ENCODE measurements at places on chromosomes 4 and X.

- no peak for DNase-seq
These were observed 6.5 kb downstream of the NEUROG2 start for GRCh38 chr4:112509243-112510141.

GRCh38 chrX:41332005-41332404 lies 2.0 kb upstream of the DDX3X start:
- DNase-seq = no peak

DNA sequence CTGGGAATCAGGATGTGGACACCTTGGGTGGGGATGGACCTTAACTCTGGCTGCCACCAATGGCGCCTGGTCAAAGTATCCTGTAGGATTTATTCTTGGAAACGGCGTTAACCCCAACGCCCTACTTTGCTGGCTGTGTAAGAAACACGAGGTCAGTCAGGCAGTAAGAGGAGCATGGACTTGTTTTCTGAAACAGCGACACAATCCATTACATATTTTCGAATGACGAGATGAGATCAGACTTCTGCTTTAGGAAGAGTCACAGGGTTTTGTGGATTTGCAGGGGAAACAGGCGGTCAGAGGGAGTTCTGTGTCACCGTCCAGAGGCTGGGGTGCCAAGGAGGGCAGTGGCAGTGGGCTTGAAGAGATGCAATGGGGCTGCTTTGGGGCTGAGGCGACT lies 92.2 kb downstream of the TBL1X start:
- no peak for DNase-seq

DNA sequence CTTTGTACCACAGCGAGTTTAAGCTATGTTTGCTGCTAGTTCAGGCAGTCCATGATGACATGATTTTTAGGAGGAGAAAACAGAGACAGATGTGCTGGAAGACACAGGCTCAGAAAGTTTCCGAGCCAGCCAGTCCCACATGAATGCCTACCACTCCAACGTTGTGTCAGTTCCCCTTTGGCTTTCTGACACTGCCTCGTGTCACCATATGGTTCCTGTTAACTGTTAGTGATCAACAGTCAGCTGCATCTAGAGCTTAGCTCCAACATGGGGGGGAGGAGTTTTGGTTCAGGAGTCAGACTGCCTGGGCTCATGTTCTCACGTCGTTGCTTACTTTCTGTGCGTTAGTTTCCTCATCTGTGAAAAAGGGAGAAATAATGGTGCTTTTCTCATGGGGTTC lies 343.7 kb downstream of the MID1IP1 start:
- DNase-seq = no peak

DNA sequence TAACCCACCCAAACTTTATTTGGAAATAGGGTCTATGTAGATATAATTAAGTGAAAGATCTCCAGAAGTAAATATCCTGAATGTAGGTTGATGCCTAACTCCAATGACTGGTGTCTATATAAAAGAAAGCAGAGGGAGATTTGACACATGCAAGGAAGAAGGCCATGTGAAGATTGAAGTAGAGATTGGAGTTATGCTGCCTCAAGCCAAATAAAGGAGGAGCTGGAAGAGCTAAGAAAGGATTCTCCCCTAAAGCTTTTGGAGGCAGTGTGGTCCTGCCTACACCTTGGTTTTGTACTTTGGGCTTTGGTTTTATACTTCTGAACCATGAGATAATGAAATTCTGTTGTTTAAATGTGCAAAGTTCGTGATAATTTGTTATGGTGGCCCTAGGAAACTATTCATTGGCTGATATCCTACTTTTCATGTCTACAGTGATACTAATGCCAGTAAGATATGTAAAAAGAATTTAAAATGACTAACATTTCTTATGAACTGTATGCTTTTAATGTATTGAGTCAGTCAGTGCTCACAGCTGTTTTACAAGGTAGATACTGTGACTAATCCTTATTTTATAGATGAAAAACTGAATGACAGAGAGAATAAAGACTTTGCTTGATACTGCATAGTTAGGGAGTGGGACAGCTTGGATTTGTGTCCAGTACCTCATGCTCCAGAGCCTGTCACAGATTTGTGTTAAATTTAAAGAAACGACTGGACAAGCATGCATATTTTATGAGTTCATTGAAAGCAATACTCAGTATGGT lies 5.9 kb upstream of the RAB40AL start:
- DNase-seq = no peak

DNA sequence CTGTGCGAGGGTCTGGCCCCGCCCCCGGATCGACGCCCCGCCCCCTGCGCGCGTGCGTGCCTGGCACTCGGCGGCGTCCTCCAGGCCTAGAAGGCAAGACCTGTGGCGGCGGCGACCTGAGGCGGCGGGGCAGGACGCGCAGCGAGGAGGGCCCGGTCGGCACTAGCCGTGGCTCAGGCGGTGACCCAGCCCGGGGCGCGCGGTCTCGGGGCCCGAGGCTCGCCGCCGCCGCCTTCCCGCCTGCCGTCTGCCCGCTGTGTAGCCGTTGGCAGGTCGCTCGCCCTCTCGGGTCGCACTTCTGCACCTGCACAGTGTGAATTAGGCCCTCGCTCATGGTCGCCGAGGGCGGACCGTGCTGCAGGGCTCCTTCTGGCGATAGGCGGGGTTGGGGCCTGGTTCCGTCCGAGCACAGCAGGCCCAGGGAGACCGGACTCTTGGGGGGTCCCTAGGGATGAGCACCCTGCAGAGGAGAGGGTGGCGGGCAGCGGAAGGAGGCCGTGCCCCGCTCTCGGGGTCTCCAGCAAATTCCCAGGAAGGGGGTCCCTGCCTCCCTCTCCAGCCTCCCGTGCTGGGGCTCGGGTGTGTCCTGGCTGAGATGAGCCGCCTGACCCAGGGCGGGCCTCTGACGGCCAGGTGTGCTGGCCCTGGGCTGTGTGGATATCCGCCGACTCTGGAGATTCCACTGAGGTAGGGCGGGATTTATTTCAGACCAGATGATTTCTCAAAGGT lies 557 bp upstream of the FAM53A start:
- peak; percentile 84 for DNase-seq

GRCh38 chr4:23614284-23614892 lies 275.5 kb downstream of the PPARGC1A start:
- DNase-seq = no peak

DNA sequence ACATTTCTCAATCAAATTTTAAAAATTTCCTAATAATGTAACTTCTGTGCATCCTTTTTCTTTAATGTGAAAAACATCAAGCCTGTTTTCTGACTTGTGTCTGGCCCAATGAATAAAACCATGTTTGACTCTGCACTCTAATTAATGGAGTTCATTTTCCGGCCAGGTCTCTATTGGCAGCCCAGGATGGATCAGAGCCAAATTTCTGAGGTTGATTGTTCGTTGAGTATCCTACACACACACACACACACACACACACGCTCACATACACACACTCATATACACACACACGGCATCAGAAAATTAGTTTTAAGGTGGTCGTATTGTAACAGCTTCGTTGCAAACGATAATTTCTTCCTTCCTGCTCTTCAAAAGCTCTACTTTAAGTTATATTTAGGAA lies 28.9 kb upstream of the TLL1 start:
- no peak for DNase-seq

- no peak for DNase-seq
These were observed 121.2 kb downstream of the PARM1 start for GRCh38 chr4:75054078-75054477.

DNA sequence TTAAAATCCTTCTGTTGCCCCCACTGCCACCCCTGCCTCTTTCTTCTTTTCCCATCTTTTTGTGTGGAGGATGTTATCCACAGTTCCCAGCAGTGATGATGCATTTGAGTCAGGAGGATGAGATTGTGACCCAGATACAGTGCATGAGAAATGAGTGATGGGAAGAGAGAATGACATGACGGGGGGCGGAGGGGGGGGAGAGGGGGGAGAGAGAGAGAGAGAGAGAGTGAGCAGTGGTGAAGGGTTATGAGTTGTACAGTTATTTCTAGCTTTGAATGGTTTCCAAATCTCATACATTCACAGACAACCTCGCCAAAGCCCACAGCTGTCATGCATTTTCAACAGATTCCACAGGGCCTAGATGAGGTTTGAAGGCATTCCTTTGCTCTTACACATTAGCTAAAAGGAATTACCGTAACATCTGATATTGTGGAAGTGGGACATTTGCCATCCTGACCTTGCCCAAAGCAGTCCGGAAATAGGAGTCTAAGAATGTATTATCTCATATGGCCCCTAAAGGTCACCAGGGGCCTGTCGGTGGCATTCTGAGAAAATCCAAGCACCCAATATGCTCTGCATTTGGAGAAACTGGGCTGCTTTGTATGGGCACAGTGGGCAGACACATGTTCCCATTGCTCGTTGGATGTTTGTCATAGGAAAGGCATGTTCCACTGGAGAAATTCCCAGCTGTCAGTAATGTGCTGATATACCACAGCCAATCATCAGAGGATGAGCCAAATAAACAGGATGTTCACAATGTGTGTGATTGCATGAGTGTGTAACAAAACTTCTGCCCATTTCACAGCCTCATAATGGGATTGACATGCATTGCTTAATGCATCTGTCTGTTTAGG lies 435.8 kb downstream of the SPRY1 start:
- no peak for DNase-seq

- no peak for DNase-seq
These were observed 120.2 kb downstream of the BMPR1B start for GRCh38 chr4:94877973-94878372.

DNA sequence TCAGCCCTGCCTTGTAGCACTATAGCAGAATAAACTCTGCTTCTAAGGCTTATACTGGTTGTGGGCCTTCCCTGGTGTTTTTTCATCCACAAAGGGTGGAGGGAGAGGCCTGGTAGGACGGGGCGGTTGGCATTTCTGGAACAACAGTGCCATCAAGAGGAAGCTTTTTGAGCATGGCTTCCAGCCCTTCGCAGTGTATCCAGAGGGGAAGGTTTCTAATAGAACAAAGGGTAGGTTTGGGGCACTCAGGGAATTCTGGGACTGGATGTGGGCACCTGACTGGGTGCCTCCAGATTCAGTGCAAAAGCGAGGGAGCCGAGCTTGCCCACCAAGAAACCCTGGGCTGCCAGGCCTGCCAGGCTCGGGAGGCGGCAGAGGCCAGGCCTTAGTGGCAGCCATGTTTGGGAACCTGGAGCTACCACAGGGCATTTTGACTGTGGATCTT lies 229.6 kb upstream of the AGTR2 start:
- no peak for DNase-seq

All from stimulated activated CD8-positive, alpha-beta memory T cell treated with anti-CD3 and anti-CD28 coated beads, Interleukin-15, amount 100 ng/mL, for 1 hour (primary cell).